CD4-positive, alpha-beta T cell (primary cell): ENCODE measurements at places on chromosomes 4 and X. TPM values are rescaled to one million over a fixed set of nuclear protein-coding genes. Genes with fewer than 3 reads are reported as not detected.

DNA sequence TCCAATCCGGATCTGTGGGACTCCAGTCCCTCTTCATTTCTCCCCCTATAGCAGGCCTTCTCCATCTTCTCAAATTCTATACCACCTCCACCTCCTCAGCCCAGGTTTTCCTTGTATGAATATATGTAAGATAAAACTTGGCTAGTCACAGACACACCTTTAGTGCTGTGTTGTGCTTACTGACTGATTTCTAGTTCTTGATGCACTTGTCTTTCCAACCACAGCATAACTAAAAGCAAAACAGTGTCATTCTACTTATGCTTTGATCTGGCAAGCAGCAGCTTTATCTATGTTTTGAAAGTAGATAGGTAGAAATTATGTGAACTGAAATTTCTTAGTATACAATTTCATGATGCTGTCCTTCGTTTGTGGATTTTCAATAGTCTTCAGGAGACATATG lies 47.5 kb downstream of the CCNI start:
- no peak overlapping the region for H3K4me3 ChIP-seq
- H3K27ac ChIP-seq: no peak overlapping the region
- H3K36me3 ChIP-seq: peaks cover 12% of the 10 kb centered on the region

DNA sequence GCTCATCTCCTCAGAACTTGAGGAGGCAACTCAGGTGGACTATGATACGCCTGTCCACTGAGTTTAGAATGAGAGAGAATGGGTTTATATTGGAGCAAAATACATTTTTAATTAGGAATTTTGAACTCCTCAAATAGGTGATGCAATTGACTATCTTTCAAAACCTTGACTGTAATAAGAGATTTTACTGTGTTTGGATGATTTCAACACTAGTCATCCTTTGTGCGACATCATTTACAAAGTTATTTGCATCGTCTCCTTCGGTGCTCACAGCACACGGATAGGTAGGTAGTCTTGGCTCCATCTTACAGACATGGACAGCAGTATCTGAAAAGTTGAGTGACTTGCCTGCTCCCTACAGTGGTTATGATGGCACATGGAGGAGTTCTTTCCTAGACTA lies 67.0 kb downstream of the AASDH start:
- DNase-seq: no peak
- H3K4me1 ChIP-seq: no peaks in the 10 kb centered on the region
- H3K36me3 ChIP-seq: no peaks in the 10 kb centered on the region
- H3K27ac ChIP-seq: no peak overlapping the region

- H3K27me3 ChIP-seq: no peaks in the 10 kb centered on the region
- no peaks in the 10 kb centered on the region for H3K4me1 ChIP-seq
- no peak for DNase-seq
- no peak overlapping the region for H3K4me3 ChIP-seq
- no peaks in the 10 kb centered on the region for H3K36me3 ChIP-seq
These were observed 1123.7 kb upstream of the POU3F4 start for GRCh38 chrX:82384401-82384800.

- DNase-seq: peak; percentile 26
- H3K4me3 ChIP-seq: no peak overlapping the region
- H3K27ac ChIP-seq: no peak overlapping the region
- H3K36me3 ChIP-seq: no peaks in the 10 kb centered on the region
- H3K27me3 ChIP-seq: no peaks in the 10 kb centered on the region
These were observed 85.0 kb upstream of the ZNF81 start for GRCh38 chrX:47751670-47752069.

Gene LNX1
- total RNA-seq: not detected

DNA sequence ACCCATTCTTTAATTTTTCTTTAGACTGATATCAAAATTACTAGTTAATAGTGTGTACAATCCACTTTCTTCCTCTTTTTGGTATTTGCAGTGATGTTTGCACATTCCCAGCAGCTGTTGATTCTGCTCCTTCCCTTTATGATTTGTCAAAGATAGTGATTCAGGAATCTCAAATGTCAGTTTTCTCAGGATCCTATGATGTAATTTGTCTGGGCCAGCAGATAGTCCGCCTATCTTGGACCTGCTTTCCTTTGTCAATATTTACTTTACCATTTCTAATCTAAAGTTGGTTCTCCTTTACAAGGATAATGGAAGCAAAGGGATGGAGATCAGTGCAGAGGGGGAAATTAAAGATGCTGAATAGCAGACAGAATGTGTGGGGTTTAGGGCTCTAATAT lies 122.1 kb downstream of the REELD1 start:
- H3K27ac ChIP-seq: no peak overlapping the region
- peaks cover 6% of the 10 kb centered on the region for H3K4me1 ChIP-seq
- no peaks in the 10 kb centered on the region for H3K36me3 ChIP-seq

GRCh38 chr4:3223346-3223745 lies 25.6 kb upstream of the MSANTD1 start:
- no peak overlapping the region for H3K27ac ChIP-seq
- no peak for DNase-seq
- no peaks in the 10 kb centered on the region for H3K4me1 ChIP-seq
- H3K4me3 ChIP-seq: no peak overlapping the region
- H3K27me3 ChIP-seq: no peaks in the 10 kb centered on the region

DNA sequence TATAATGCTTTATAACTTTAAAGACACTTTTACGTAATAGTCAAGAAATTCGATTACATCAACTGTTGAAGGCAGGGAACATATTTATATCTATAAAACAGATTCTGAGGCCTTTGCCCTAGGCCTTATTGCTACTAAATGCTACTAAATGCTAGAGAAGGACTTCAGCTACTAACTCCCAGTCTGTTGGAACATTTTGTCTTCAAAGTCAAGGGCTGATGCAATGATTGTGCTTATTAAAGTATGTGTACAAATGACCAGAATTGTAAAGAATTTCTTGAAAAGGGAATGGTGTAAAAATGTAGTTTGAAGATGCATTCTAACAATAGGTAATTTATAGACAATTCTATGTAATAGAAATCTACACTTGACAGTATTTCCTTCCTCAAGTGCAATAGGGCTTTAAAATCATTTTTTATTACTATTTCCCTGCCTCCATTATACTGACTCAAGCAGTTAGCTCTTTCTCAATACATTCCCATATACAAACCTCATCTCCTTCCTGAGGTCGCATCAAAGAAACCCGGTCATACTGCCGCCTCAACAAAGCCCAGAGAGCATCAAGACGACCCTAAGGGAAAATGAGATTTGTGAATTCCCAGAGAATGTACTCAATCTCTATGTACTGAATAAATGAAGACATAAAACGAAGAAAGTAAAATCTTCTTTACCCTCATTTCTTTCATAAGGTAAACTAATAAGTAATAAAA lies 95.7 kb downstream of the ANTXR2 start:
- no peak for DNase-seq
- H3K27ac ChIP-seq: no peak overlapping the region
- H3K4me3 ChIP-seq: no peak overlapping the region
- no peaks in the 10 kb centered on the region for H3K27me3 ChIP-seq

DNA sequence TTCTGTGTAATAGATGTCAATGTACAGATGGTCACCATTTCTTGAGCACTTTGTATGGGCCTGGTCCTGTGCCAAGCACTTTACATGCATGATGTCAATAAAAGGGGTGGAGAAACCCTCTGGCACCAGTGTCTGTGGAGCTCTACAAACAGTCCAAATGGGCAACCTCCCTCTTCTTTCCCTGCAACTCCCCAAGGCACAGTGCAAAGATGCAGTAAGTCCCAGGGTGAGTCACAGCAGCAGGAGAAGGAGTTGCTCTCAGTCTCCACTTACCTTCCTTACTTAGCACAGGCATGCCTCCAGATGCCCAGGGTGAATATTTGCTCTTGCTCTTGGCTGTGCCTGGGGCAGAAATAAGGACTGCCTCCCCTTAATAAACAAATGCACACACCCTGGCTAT lies 4.3 kb downstream of the OCIAD2 start:
- peaks cover 63% of the 10 kb centered on the region for H3K36me3 ChIP-seq
- no peaks in the 10 kb centered on the region for H3K27me3 ChIP-seq
- peaks cover 33% of the 10 kb centered on the region for H3K4me1 ChIP-seq

Gene PGAM4
- total RNA-seq: not detected

DNA sequence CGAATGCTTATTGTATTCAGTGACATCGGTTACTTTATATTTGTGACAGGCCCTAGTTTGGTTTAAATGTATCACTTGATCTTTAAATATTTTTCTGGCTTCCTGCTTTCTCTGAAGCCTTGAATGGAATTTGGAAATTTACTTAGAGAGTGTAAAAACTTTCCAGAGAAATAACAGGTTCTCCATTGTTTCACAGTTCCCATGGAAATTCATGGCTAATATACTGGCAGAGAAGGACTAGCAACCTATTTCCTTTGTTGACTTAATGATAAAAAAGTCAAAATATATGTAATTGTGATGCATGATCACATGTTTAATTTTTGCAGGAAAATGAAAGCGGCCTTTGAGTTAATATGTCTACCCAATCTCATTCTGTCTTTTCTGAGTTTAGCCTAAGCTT lies 13.2 kb downstream of the NEIL3 start:
- H3K36me3 ChIP-seq: no peaks in the 10 kb centered on the region
- DNase-seq: no peak
- H3K27ac ChIP-seq: no peak overlapping the region
- no peaks in the 10 kb centered on the region for H3K27me3 ChIP-seq
- no peak overlapping the region for H3K4me3 ChIP-seq

DNA sequence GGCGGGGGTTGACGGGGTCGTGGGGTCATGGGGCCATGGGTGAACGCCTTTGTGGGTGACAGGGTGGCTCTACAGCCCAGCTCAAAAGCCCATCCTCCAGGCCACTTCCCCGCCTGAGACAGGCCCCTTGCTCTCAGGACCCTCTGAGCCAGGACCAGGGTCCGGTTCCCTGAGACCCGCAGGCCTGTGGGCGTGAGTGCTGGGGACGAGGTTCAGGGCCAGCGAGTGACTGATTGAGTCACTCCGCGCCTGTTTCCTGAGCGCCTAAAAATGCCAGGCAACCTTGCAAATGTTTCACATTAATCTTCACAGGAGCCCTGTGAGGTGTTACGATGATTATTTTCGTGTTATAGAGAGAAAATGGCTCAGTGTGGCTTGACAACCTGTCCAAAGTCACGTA lies 97.8 kb downstream of the ZNF674 start:
- DNase-seq: no peak
- H3K36me3 ChIP-seq: peaks cover 20% of the 10 kb centered on the region
- no peaks in the 10 kb centered on the region for H3K27me3 ChIP-seq
- peak overlapping the region; percentile 60 for H3K27ac ChIP-seq

DNA sequence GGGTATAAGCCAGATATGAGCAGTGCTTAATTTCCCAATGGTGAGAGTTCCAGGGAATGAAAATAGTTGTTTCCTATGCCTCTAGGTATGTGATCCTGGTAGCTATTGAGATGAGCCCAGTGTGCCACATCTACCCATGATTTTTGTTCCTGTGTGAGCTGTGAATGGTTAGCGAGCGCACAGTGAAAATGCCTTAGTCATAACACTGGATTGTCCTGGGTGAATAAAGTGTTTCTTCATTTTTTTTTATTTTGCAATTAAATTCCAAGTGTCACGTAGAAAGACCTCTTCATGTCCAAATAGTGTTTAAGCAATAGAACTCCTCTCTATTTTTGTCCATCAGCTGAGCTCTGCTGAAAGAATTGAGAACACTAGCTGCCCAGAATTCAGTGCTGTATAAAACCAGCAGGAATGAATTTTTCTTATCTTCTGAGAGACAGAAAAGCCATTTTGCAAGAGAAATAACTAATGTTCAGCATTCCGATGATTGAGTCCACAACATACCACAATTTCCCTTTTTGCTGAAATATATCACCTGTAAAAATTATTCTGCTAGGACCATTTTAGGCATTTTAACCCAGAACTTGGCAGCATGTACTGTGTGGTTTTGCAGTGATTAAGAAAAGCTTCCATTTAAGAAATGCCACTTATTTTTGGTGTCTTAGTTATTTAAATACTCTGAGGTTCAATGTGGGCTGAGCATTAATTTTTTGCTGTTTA lies 5.6 kb downstream of the MAOA start:
- H3K4me3 ChIP-seq: no peak overlapping the region
- H3K36me3 ChIP-seq: no peaks in the 10 kb centered on the region
- no peak overlapping the region for H3K27ac ChIP-seq
- H3K4me1 ChIP-seq: no peaks in the 10 kb centered on the region
- no peaks in the 10 kb centered on the region for H3K27me3 ChIP-seq
- no peak for DNase-seq

Gene TMEM187
- 1.4 TPM for total RNA-seq

Gene RIPPLY1
- total RNA-seq: not detected

Gene C1QTNF7
- total RNA-seq: not detected

Gene HPGDS
- total RNA-seq: not detected

Gene FAM9B
- total RNA-seq: not detected

GRCh38 chr4:1288786-1289185 lies 905 bp upstream of the MAEA start:
- no peak for DNase-seq
- peaks cover 39% of the 10 kb centered on the region for H3K4me1 ChIP-seq
- H3K4me3 ChIP-seq: peak overlapping the region; percentile 72
- peak overlapping the region; percentile 83 for H3K27ac ChIP-seq

GRCh38 chr4:86496094-86497080 lies 97.7 kb upstream of the PTPN13 start:
- no peak for DNase-seq
- no peaks in the 10 kb centered on the region for H3K36me3 ChIP-seq
- no peaks in the 10 kb centered on the region for H3K27me3 ChIP-seq
- no peak overlapping the region for H3K27ac ChIP-seq
- H3K4me3 ChIP-seq: no peak overlapping the region

Gene CFP
- total RNA-seq: 18.6 TPM

DNA sequence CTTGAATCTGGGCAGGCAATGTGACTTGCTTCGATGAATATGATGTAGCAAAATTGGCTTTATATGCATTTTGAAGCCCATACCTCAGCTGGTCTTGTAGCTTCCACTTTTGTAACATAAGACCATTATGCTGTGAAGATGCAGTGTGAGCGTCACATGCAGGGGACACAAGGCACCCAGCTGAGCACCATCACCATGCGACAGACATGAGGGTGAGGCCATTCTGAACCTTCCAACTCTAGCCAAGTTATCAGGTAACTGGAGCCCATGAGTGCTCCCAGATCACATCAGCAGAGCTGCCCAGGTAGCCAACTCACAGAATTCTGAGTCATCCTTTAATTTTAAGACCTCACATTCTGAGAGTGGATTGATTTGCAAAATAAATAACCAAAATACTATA lies 705.9 kb downstream of the FSTL5 start:
- H3K36me3 ChIP-seq: no peaks in the 10 kb centered on the region
- no peaks in the 10 kb centered on the region for H3K27me3 ChIP-seq
- H3K4me1 ChIP-seq: no peaks in the 10 kb centered on the region
- H3K27ac ChIP-seq: no peak overlapping the region
- DNase-seq: no peak
- H3K4me3 ChIP-seq: no peak overlapping the region
